Substantia nigra (tissue), 51 donors: ENCODE measurements at places on chromosomes 12 and 14.

GRCh38 chr14:103030741-103031565 lies 26.4 kb downstream of the CDC42BPB start:
- no peak for DNase-seq

- no peak for DNase-seq
Measured at GRCh38 chr14:23005451-23006187, 4.3 kb downstream of the C14orf93 start.

- DNase-seq = no peak
Measured at GRCh38 chr12:53254816-53255545, 13.1 kb upstream of the ESPL1 start.

GRCh38 chr14:101761881-101762529 lies 496 bp downstream of the PPP2R5C start:
- DNase-seq = no peak
